ENCODE measurements at places on chromosomes 5 and 9.

- no peak for DNase-seq
Measured at GRCh38 chr5:102617191-102618187, 118.7 kb upstream of the SLCO6A1 start.

DNA sequence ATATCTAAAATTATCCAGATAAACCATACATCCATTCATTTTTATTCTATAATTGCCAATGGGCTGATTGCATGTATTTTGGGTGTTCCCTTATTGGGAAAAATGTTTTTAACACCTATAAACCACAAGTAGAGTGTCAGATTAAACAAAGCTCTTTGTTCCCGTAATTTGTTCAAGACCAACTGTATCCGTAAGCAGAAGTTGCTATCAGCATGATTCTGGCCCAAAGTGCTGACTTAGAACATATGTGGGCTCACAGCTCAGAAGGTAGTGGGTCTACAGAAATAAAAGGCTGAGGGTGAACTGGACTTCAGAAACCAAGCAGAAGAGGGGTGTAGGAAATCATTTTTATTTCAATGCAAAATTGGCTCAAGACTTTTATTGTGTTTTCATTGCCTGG is 23.5 kb upstream of the IL7R start:
- no peak for DNase-seq

- DNase-seq = no peak
Measured at GRCh38 chr9:78921341-78921740, 624.4 kb downstream of the PSAT1 start.

DNA sequence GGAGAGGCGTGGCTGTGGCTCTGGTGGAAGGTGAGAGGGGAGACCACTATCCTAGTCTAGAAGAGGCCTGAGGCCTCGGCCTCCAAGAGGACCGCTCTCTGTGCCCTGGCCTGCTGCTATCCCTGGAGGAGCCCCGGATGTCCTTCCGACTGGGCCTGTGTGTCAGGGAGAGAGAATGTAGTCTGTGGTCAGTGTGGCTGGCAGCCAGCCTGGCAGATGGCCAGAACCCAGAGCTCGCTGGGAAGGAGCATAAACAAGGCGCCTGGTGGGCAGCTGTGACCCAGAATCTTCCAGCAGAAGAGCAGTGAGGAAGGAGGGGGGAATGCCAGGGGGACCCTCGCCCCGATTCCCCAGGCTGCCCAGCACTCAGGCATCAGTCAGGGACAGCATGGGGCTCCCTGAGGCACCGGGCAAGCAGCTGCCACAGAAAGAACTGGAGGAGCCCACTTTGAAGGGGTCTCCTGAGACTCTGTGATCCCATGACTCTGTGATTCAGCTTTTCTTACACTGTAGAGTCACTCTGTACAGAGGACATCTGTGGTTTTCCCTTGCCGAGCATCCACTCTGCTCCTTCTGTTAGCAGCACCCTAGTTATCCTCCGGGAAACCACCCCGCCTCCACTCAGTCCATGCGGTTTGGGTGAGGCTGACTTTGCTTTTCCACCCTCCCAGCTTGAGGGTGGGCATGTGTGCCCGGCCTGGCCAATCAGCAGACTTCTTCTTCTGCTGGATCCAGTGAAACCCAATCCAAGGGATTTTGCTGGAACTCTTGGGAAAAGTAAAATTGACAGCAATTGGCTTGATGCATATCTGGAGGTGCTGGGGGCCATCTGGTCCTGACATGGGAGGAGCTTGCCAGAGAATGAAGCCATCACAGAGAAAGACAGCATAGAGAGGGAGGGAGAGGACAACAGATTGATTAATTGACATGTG is 46.2 kb upstream of the PWWP2A start:
- no peak for DNase-seq

DNA sequence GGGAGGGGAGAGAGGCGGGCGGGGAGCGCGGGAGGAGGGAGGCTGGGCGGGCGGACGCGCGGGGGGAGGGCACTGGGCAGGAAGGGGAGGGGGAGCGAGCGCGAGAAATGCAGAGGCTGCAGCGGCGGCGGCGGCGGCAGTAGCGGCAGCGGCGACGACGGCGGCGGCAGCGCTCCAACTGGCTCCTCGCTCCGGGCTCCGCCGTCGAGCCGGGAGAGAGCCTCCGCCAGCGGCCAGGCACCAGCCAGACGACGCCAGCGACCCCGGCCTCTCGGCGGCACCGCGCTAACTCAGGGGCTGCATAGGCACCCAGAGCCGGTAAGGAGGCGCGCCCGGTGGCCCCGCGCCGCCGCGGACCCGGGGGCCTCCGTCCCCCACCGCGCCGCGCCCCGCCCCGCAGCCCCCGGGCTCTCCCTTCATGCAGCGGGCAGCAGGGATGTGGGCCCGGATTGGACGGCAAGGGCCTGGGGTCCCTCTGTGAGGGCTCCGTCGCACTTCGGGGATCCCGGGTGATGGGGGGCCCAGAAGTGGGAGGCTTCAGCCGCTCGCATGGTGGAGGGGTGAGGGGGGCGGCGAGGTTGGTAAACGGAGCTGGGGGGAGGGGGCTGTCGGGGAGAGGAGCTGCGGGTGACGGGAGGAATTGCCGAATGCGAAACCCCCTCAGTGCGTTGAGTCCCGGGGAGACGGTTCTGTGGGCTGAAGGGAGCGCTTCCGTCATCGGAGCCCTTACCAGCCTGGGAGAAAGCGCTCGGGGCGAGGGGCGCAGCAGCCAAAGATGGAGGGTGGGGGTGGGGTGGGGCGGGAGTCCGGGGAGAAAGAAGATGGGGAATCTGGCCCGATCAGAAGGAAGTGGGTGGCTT is at the start of gene BASP1:
Gene BASP1, plus strand, starts transcription at position 139 of the 860 bp plus-strand sequence. CDS start 57,586 bp downstream, outside the sequence.
- DNase-seq = peak; percentile 10

Measured in CD4-positive, alpha-beta T cell treated with Interleukin-1 beta for 1 hour (primary cell).